ENCODE measurements at places on chromosomes 3 and 15.

DNA sequence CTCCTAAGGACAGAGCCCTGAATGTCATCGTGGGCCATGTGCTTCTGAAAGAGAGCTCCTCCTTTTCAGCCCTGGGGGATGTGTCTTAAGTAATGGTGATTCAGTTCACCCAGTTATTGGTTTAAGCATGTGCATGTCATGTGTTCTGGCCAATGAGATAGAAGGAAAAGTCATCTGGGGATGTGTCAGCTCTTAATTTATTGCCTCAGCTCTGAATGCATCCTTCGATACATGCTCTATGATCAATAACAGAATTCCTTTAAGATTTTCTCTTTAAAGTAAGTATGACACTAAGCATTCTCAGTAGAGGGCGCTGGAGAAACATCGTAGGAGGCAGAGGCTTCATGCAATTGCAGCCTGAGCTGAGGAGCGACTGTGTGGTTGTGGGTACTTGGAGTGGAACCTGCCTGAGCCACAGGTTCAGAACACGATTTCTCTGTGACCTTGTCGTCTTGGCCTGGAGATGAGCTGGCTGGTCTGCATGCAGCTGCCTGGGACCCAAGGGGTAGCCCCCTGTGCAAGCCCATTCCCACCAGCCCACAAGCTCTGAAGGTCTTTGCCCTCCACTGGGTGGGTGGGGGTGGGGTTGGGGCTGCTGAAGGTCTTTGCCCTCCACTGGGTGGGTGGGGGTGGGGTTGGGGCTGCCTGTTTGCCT lies 69.5 kb downstream of the C3orf38 start:
- no peak for DNase-seq

GRCh38 chr3:12249519-12249918 lies 39.4 kb upstream of the PPARG start:
- DNase-seq, result no peak

DNA sequence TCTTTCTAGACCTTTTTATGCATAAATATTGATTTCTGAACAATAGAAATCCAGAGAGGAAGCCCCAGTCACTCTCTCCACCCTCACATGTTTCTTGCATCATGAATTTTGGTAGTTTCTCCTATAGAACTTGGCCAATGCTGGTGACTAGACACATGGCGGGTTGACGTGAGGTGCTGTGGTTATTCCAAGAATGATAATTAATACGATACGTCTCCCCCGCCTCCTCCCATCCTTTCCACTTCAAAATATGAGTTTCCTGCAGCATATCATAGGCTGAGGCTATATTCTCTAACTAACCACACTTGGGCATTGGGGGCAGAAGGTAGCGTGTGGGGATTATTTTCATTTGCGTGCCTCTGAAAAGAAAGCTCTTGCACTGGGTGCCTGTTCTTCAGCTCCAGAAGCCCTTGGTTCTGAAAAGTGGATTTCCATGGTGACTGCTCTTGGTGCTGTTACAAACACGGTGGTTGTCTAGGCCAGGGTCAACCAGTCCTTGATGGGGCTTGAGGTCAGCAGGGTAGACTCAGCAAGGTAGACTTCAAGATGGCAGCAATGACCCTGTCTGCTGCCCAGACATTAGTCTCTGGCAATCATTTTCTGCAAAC lies 5.3 kb downstream of the TNFSF10 start:
- no peak for DNase-seq

GRCh38 chr3:108728934-108729333 lies 28.3 kb downstream of the RETNLB start:
- no peak for DNase-seq

DNA sequence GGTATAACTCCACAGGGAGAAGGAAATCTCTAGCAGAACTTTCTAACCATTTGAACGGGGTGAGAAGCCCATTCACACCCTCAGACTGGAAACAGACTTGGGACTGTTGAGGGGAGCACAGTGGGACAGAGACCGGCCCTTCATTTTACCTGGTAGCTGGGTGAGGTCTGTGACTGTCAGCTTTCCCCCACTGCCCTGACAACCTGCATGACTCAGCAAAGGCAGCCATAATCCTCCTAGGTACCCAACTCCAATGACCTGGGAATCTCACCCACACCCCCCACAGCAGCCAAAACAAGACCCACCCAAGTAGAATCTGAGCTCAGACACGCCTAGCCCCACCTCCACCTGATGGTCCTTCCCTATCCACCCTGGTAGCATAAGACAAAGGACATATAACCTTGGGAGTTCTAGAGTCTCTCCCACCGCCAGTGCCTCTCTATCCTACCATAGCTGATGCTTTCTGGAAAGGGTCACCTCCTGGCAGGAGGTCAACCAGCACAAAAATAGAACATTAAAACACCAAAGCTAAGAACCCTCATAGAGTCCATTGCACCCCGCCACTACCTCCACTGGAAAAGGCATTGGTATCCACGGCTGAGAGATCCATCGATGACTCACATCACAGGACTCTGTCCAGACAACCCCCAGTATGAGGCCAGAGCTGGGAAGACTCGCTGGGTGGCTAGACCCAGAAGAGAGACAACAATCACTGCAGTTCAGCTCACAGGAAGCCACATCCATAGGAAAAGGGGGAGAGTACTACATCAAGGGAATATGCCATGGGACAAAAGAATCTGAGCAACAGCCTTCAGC lies 28.0 kb downstream of the SENP7 start:
- no peak for DNase-seq

GRCh38 chr3:120678331-120678947 lies 3.6 kb downstream of the HGD start:
- DNase-seq, result no peak

DNA sequence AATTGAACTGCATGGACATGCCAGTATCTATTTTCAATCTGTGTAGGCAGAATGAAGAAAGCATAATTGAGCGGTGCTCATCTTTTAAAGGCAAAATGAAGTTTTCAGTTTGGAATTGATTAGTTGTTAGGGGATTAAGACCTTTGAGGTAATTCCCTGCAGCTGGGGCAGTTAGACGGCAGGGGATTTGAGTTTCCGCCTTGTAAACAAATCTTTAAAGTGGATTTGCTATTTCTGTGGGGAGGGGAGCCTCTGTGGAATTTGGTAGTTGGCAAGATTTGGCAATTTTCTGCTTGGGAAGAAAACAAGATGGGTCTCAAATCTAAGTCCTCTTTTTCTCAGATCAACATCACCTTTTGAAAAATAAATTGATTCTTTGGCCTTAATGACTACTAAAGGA lies 212.5 kb upstream of the CNTN6 start:
- DNase-seq, result no peak

DNA sequence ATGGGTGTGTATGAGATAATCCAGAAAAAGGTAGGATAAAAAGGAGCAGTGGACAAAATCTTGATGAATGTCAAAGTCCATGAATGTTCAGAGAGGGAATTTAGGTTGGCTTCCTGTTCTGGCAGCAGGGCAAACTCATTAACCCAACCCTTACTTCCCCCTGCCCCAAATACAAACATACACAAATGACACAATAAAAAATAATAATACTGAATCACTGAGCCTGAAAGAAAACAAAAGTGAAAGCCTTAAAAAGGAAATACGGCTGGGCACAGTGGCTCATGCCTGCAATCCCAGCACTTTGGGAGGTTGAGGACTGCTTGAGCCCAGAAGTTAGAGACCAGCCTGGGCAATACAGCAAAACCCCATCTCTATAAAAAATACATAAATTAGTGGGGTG lies 62.9 kb downstream of the GPR176 start:
- DNase-seq, result no peak

GRCh38 chr3:66839508-66839907 lies 158.6 kb upstream of the KBTBD8 start:
- DNase-seq, result no peak

- DNase-seq, result no peak
Observed at GRCh38 chr3:32045091-32045915, 61.1 kb upstream of the GPD1L start.

GRCh38 chr15:82572986-82573385 lies 32.7 kb upstream of the RPS17 start:
- DNase-seq, result no peak

- no peak for DNase-seq
Observed at GRCh38 chr3:59107856-59108815, 58.3 kb upstream of the CFAP20DC start.

DNA sequence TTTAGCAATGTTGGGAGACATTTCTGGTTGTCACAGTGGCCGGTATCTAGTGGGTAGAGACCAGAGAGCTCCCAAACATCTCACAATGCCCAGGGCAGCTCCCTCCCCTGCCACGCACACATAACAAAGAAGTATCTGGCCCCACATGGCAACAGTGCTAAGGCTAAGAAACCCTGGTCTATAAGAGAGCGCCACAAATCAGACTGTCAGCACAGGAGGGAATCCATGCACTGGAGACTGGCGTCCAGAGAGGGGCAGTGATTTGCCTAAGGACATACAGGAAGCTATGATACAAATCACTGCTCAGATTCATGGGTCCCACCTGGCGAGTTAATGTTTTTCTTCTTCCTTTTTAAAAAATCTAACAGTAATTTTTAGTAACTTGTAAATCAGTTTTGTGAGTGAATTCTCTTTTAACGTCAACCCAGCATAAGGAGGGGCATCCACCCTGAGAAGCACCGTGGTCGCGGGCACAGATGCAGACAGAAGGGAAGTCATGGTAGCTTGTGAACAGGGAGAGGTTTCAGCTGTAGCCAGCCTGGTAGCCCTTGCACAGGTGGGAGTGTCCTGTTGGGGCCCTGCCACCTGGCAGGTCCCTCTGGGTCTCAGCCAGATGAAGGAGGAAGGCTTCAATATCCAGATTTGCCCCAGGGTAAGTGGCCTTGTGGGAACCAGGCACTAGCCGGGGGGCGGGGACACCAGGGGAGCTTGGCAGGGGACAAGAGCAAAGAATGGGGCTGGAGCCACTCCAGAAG lies 8.7 kb downstream of the ISG20 start:
- no peak for DNase-seq

DNA sequence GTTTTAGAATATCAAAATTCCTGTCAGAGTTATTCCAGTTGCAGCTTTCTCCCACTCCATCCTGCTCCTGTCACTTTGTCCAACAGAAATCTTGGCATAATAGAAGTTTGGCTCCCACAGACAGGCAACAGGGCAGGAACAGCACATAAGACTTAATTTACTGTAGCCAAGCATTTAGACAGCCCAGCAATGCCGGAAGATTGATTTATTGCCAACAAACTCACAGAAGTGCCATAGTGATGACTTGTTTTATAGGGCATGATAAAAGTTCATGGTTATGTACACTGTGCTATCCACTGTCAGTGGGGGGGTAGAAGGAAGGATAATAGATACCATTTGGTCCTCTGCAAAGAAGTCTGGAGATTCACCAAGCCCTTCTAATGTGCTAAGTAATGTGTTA lies 98.3 kb upstream of the CBLB start:
- no peak for DNase-seq

- DNase-seq, result no peak
Observed at GRCh38 chr3:100893590-100893989, 99.6 kb downstream of the ABI3BP start.

GRCh38 chr3:69300296-69300695 lies 85.6 kb downstream of the FRMD4B start:
- no peak for DNase-seq

- DNase-seq, result no peak
Observed at GRCh38 chr3:98140531-98140930, 6.7 kb upstream of the OR5H14 start.

DNA sequence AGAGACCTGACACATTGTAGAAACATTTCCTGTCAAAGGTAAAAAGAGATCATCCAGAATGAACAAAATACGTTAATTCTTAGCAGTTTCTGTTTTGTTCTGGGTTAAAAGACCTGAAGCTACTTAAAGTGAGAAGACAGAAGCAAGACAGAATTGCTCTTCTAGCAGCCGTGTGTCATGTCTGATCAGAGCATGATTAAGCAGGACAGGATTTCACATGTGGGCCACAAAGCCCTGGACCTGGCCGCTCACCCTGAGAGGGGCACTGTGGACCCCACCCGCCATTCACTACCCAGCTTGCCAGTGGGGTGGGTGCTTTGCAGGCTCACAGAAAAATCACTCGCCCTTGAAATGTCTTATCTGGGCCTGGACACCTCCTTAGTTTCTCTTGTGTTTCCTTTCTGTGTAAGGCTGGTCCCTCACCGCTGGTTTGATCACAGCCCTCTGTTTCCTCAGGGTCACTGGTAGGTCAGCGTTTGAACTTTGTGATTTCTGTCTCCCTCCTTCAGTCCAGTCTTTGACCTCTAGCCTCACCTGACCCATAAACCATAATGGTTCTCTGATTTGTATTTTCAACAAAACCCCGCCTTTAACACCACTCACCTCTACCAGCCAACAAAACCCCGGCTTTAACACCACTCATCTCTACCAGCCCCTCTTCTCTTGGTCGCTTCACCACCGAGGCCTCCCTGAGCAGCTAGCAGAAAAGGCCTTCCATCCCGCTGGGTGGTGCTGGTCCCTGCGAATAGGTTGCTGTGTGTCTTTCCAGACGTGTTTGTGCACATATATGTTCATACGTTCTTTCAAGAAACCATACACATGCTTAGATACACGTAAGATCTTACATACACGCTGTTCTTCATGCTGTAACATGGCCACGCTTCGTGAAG lies 185.0 kb downstream of the OR4M2 start:
- DNase-seq, result no peak

GRCh38 chr15:93165734-93166470 lies 76.9 kb upstream of the RGMA start:
- DNase-seq, result no peak

GRCh38 chr3:71372241-71372768 lies 211.2 kb downstream of the FOXP1 start:
- DNase-seq, result no peak

DNA sequence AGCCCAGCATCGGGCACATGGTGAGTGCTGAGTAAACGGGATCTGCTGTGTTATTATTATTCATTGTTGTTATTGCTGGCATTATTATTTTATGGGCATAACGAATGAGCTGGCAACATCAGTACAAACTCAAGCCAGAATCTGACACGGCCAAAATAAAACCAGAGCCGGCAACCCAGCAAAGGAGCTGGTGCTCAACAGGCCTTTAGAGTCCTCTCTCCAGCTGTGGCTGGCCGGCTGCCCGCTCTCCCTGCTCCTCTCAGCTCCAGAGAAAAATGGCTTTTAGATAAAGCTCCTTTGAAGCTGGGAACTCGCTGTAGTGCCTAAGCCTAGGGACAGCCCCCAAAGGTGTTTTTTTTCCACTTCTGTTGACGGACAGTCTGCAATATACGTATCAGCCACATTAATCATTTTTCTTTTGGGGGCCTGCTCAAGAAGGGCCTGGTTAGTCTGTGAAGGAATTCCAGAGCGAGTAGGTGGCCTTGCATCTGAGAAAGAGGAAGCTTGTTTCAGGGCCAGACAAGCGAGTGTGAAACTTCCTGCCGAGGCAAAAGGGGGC lies 193.9 kb upstream of the UBE2E1 start:
- DNase-seq, result no peak

DNA sequence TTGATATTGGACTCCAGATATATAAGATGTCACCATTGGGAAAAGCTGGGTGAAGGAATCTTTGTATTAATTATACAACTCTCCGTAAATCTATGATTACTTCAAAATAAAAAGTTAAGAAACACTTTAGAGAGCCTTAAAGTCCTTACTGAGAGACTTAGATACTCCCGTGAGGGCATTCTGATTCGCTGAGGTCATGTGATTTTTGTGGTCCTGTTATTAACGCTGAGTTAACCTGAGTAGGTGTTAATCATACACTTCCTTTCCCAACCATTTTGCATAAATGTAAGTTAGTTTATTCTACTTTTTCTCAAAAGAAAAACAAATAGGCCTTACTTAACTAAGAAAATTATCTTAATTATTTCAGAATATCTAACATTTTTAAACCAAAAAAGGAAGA lies 67.1 kb upstream of the LMOD3 start:
- no peak for DNase-seq

- no peak for DNase-seq
Observed at GRCh38 chr3:139225548-139225947, 118.3 kb upstream of the MRPS22 start.

Measured in stimulated activated CD8-positive, alpha-beta memory T cell treated with anti-CD3 and anti-CD28 coated beads, Interleukin-4, amount 100 ng/mL, for 1 hour (primary cell).